Activated T-helper 1 cell treated with Interleukin-2 at 50 U/mL for 16 hours (primary cell): ENCODE measurements at places on chromosomes 13 and 19.

GRCh38 chr19:49939721-49940481 lies 10.6 kb upstream of the NUP62 start:
- DNase-seq = no peak

DNA sequence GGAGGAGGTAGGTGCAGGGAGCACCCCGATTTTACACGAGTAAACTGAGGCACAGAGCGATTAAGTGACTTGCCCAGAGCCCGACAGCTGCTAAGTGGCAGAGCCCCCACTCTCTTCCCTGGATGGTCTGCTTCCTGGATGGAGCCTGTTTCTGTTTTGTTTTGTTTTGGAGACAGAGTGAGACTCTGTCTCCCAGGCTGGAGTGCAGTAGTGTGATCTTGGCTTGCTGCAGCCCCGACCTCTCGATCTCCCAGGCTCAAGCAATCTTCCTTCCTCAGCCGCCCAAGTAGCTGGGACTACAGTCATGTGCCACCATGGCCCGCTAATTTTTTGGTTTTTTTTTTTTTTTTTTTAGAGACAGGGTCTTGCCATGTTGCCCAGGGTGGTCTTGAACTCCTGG lies 17.3 kb downstream of the BICRA start:
- DNase-seq = no peak

GRCh38 chr13:100523411-100523810 lies 65.2 kb downstream of the GGACT start:
- DNase-seq = no peak

GRCh38 chr13:36211567-36211966 lies 2.8 kb downstream of the SOHLH2 start:
- DNase-seq = no peak

- DNase-seq = peak; percentile 63
Observed at GRCh38 chr19:41886761-41887710, 4.1 kb downstream of the ARHGEF1 start.

- no peak for DNase-seq
Observed at GRCh38 chr19:45352062-45352461, 11.5 kb downstream of the KLC3 start.

GRCh38 chr19:12843328-12843727 lies 5.0 kb downstream of the MAST1 start:
- no peak for DNase-seq

- DNase-seq = no peak
Observed at GRCh38 chr19:17406046-17406886, 836 bp upstream of the BST2 start.

GRCh38 chr19:3440082-3440481 lies 40.2 kb downstream of the SMIM24 start:
- DNase-seq = peak; percentile 25

DNA sequence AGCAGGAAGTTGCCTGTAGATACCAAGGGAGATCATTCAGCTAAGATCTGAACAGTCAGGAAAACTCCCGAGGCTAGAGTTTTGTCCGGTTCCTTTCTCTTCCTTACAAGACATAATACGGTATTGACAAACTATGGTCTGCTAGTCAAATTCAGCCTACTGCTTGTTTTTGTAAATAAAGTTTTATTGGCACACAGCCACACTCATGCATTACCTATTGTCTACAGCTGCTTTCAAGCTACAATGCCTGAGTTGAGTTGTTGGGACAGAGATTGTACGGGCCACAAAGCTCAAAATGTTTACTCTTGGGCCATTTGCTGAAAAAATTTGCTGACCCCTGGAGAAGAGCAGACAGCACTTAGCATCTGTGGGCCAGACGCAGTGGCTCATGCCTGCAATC lies 2.5 kb downstream of the SLC1A6 start:
- no peak for DNase-seq

DNA sequence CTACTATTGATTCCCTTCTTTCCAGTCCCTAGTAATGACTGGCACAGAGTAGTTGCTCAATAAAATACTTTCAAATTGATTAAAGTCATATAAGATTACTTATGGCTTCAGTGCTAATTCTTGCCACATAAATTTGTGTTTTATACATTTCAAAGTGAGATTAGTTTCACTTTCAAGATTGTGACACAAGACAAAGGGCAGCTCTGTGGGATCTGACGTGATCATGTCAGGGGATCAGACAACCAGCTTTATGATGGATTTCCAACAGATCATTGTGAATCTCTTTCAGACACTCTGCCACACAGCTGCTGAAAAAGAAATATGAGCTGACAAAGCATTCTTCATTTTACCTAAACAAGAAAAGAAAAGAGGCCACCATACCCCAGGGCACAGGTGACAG lies 73.4 kb upstream of the POMP start:
- no peak for DNase-seq

GRCh38 chr19:410243-410781 lies 1.4 kb upstream of the C2CD4C start:
- DNase-seq = no peak

- no peak for DNase-seq
Observed at GRCh38 chr13:44601586-44601985, 25.5 kb upstream of the TSC22D1 start.

- DNase-seq = no peak
Observed at GRCh38 chr13:26075498-26075897, 23.7 kb upstream of the SHISA2 start.

DNA sequence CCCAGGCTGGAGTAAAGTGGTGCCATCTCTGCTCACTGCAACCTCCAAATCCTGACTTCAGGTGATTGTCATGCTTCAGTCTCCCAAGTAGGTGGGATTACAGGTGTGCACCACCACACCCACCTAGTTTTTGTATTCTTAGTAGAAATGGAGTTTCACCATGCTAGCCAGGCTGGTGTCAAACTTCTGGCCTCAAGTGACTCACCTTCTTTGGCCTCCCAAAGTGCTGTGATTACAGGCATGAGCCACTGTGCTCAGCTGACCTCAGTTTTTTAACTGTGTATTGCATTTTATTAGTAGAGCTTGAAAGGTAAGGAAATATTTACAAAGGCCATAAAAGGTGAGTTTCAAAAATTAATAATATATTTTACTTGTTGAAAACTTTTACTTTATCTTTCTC lies 2.3 kb downstream of the ZNF726 start:
- no peak for DNase-seq

- no peak for DNase-seq
Observed at GRCh38 chr19:573519-573825, 1.1 kb downstream of the BSG start.

DNA sequence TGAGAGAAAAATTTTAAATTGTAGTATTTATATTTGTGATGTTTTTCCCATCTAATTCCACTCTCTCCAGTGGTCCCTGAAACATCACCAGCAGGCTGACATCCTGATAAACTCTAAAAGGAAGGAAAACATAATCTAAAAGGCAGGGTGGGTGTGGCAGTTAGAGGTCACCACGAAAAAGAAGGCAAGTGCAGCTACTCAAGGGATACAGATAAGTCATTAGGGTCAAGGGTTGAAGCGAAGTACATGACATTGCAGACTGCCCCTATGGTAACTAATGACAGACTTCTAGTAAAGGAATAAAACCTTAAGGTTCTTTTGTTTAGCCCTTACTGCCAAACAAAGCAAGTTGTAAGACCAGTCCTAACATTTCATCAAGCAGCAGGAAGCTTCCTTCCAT lies 6.0 kb upstream of the NEK3 start:
- no peak for DNase-seq

GRCh38 chr13:28582892-28583240 lies 76.1 kb upstream of the POMP start:
- no peak for DNase-seq

DNA sequence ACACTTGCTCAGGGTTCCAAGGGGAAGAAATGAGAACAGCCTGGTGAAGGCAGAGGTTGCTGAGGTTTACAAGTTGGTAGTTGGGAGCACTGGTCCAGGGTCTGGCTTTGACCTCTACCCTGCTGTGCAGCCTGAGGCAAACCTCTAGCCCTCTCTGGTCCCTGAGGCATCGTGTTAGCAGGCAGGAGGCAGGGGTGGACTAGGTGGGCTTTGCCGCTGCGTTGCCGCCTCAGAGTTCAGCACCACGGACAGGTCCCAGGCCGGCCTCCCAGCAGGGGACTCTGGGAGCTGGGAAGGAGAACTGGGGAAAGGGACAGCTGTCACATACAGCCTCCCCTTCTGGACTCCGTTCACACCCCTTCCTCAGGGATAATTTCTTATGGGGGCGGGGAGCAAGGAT lies 3.1 kb downstream of the NCAN start:
- DNase-seq = no peak

DNA sequence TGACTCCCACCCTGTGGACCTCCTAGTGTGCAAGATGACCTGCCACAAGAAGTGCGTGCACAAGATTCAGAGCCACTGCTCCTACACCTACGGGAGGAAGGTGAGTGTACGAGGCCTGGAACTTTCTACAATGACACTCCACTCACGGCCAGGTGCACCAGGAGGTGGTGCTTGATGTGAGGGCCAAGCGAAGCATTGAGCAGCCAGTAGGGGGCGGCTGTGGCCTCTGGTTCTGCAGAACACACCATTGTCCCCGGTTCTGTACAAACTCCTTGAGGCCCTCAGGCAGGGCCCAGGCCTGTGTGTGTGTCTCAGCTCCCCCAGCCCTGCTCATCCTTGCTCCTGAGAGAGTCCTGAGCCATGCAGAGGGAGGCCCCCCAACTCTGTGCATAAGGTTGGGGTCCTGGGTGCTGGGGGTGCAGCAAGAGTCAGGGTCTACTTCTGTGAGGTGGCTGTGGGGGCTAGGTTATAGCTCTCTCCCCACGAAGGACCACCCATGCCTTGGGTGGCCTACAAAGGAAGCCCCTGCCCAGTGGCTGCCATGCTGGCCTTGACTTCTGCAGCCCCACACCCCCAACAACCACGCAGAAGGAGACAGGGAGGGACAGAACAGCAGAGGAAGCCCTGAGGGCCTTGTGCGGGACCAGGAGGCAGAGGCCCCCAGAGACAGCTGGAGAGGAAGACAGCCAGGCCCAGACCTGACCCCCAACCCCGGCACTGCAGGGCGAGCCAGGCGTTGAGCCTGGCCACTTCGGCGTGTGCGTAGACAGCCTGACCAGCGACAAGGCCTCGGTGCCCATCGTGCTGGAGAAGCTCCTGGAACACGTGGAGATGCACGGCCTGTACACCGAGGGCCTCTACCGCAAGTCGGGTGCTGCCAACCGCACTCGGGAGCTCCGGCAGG lies 9.7 kb upstream of the USE1 start:
- peak; percentile 49 for DNase-seq

- no peak for DNase-seq
Observed at GRCh38 chr13:34926508-34926907, 15.6 kb upstream of the NBEA start.

- no peak for DNase-seq
Observed at GRCh38 chr19:15432018-15432494, 13.3 kb upstream of the AKAP8L start.

GRCh38 chr13:102311901-102312300 lies 89.9 kb downstream of the FGF14 start:
- no peak for DNase-seq

GRCh38 chr13:67123165-67123564 lies 107.0 kb downstream of the PCDH9 start:
- no peak for DNase-seq

- no peak for DNase-seq
Observed at GRCh38 chr19:658916-659839, 3.8 kb downstream of the RNF126 start.

- DNase-seq = no peak
Observed at GRCh38 chr19:51136851-51137551, 5.1 kb upstream of the SIGLEC7 start.

- DNase-seq = no peak
Observed at GRCh38 chr13:35684432-35684831, 207.9 kb upstream of the MAB21L1 start.

DNA sequence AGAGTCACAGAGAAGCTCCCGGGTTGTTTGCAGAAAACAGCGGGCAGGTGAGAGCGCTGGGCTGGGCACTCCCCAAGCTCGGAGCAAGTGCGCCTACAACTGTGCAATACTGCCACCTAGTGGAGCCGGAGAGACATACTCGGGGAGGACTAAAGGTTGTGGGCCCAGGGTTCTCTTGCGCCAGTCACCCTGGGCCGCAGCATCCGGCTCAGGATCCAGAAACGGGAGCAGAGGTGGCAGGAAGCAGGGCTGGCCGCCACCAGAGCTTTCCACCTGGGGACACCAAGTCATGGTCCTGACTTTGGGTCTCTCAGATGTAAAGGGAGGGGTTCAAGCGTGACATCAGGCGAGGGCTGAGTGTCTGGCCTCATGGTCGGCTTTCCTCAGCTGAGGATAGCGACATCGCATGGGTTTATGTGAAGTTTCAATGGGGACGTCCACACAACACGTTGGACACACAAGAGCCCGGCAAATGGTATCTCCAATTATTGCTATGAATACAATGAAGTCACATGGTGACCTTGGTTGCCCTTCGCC lies 11.2 kb upstream of the KLK4 start:
- peak; percentile 51 for DNase-seq

- no peak for DNase-seq
Observed at GRCh38 chr19:18298601-18299000, 17.2 kb upstream of the JUND start.

- DNase-seq = no peak
Observed at GRCh38 chr13:66219506-66219905, 1010.6 kb downstream of the PCDH9 start.
